Stimulated activated CD4-positive, alpha-beta T cell treated with anti-CD3 and anti-CD28 coated beads, Interleukin-12 subunit alpha, Interleukin-12 subunit beta, amount 100 ng/mL, for 4 hours (primary cell): ENCODE measurements at places on chromosomes 2 and 18.

DNA sequence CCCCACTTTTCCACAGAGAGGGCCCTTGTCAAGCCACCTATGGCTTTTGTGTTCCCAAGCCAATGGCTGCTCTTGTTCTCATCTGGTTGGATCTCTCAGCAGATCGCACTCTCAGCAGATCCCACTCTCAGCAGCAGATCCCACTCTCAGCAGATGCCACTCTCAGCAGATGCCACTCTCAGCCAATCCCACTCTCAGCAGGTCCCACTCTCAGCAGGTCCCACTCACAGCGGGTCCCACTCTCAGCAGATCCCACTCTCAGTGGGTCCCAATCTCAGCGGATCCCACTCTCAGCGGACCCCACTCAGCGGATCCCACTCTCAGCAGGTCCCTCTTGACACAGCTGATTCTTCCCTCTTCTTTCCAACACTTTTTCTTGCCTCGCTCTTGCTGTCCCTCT is 59.3 kb upstream of the MGAT4A start:
- no peak for DNase-seq

- DNase-seq: no peak
Measured at GRCh38 chr18:36490897-36491296, 193.4 kb downstream of the FHOD3 start.

- no peak for DNase-seq
Measured at GRCh38 chr18:41932899-41933298, 22.1 kb upstream of the PIK3C3 start.

DNA sequence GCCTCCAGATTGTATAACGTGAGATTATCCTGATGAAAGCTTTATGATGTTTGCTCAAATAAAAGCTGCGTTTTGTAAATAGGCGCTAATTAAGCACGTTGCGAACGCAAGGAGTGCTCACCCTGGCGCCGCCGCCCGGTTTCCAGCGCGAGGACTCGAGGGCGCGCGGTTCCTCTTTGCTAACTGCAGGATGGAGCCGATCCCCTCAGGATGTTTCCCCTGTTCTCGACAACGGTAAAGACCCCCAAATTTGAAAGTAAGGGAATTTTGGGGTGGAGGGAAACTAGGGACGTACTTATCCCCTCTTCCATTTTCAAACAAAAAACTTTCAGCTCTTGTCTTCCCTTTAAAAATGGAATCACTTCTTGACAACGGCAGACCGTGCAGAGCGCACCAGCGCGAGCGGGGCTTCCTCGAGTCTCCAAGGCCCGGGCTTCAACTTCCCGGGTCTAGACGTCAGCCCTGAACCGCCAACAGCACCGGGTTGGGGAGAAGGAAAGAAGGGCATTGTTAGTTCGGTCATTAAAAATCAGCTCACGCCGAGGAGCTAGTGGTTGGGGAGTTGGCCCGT is 1.1 kb upstream of the GBX2 start:
- DNase-seq: no peak

- DNase-seq: no peak
Measured at GRCh38 chr2:182038576-182038975, 52.9 kb downstream of the PPP1R1C start.

GRCh38 chr18:13175754-13176210 is 42.8 kb upstream of the LDLRAD4 start:
- no peak for DNase-seq

DNA sequence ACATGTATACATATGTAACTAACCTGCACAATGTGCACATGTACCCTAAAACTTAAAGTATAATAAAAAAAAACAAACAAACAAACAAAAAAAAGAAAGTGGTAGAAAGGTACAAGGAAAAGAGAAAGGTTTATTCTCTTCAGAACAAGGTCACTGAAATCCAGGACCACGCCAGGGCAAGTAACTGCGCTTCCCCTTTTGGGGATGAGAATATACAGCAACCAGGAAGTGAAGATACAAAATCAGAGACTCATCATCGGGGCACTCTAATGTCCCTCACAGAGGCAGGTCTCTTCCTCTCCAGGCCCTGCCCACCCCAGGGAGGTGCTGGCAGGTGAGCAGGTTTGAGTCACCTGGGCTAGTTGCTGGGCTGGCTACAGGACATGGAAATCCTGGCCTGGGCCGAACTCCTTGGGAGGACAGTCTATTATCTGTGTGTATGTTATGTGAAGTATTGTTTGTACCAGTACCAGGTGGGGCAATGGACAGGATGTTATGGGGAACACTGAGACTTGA is 100.4 kb upstream of the GPR45 start:
- no peak for DNase-seq

DNA sequence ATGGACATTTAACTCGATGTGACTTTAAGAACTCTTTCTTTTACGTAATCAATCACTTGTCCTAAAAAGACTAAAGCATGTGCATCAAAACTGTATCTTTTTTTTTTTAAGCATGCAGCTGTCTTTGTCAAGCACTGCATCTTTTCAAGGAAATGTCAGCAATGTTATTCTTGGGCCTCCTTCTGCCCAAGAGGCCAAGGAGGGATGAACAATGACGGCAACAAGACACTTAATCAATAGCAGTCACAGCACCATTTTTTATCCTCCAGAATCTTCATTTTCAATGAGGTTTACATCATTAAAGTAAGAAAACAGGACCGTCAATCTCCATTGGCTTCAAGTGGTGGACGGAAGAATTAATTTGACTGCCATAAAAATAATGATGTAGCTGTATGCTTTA is 253.8 kb downstream of the AFF3 start:
- DNase-seq: no peak

DNA sequence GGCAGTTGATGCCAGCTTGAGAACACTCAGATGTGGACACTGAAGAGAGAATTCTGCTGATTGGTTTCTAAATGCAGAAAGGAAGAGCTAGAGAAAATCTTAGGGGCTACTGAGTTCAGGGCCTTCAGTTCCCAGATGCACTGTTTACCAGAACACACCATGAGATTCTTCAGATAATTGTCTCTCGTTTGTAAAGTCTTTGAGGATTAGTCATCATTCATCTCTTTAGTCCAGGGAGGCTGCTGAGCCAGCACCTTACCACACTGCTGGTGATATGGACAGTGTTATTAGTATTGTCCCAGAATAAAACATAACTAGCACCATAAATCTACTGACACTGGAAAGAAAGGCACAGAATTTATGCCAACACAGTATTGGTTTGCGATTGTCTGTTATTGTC is 690.8 kb upstream of the CELF4 start:
- no peak for DNase-seq

GRCh38 chr2:120607506-120607905 is 128.2 kb upstream of the GLI2 start:
- DNase-seq: no peak

DNA sequence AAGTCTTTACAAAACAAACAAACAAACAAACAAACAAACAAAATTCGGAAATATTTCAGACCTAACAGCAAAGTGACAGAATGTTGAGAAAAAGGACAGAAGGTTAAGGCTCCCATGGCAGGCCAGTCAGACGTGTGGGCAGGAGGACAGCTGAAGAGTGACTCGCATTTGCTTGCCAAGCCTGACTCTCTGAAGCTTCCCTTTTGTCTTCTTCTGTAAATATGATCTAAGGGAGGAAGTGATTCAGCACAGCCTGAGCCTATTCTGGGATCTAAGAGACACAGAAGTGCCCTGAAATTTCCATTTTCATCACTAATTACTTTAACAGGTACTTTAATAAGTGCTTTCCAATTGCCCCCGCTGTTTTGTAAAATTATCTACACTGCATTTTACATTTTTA is 134.0 kb upstream of the LYPD1 start:
- DNase-seq: no peak
